ENCODE measurements at places on chromosomes 6 and 20.

DNA sequence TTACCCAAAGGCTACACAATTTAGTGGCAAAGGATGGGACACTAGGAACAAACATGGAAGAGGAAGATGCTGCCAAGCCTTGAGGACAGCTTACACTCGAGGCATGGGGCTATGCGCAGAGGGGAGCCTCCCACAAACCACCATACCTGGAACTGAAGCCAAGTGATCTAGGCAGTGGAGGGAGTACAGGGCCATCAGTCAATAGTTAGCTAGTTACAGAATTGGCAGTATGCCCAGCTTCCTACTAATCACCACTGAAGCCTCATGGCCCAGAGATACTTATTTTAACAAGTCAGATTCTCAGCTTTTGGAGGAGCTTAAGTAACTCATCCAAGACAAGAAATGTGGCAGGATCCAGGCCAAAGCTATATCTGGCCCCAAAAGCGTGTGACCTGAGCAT is 226.6 kb upstream of the MOCS1 start:
- no peak for DNase-seq

DNA sequence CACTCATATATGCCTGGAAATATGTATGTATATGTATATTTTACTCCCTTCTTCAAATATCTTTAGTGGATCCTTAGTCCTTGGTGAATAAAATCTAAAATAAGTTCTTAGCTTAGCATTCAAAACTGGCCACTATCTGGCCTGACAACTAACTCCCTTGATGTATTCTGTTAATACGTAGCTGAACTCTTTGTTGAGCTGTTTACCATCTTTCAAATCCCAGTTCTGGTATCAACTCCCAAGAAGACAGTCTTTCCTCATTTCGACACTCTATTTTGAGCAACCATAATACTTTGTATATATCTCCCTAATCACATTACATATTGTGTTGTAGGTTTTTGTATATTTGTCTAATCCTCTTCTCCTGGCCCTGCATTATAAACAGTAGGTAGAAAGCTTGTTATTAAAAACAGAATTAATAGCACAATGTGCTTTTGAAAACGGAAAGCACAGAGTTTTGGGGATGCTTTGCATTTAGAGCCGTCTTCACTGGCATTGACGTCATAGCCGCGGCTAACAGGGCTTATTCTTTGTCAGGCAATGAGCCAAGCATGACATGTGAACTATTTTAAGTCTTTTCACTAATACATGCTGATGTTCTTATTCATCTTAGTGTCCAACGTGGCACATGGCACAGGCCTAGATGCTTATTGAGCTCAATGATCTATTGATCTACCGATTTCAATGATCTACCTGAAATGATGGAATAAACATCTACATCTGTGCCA is 47.2 kb upstream of the CCN2 start:
- no peak for DNase-seq

- no peak for DNase-seq
These were observed 165.7 kb downstream of the ERMARD start for GRCh38 chr6:169917153-169917552.

DNA sequence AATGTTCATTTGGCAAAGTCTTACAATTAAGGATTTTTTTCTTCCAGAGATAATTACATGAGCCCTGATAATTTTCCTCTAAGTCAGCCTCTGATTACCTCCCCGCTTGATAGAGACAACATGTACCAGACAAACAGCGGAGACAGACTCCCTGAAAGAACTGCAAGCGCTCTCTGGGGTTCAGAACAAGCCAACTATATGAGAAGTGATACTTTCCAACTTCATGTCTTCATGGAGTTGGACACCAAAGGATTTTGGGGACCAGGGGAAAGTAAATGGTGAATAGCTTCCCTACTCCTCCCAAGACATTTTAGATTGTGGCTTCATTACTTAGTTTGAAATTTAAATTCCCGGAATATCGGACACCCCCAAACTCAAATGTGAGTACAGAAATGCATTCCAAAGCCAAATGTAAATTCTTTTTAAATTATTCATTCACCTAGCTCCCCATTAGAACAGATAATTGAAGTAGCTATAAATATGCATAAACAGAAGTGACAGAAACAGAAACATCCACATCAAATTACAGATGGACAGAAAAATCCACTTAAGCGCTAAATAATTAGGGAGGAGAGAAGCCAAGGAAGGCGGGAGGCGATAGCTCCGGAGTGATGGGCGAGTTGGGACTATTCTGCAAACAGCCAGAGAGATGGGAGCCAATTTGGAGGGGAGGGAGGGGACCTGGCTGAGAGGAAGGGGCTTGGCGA is 129.7 kb upstream of the AKAP12 start:
- DNase-seq: no peak

DNA sequence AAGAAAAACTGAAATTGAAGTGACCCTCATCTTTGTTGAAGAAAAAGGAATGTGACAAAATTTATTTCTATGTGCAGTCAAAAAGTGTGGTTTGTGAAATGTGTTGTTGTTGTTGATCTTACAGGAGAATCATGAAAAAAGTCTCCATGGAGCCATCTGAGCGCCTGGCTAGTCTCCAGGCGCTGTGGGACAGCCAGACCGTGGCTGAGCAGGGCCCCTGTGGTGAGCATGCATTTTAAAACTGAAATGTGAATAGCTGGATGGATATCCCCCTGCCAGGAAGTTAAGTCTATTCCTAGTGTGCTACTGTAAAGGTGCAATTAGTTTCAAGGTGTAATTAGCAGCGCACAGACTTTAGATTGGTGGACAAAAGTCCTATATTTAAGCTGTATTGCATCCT is 170.6 kb downstream of the CARMIL1 start:
- no peak for DNase-seq

GRCh38 chr20:311609-312008 is 13.7 kb upstream of the SOX12 start:
- DNase-seq: no peak

- no peak for DNase-seq
These were observed 144.0 kb downstream of the PDE7B start for GRCh38 chr6:135995545-135995898.

DNA sequence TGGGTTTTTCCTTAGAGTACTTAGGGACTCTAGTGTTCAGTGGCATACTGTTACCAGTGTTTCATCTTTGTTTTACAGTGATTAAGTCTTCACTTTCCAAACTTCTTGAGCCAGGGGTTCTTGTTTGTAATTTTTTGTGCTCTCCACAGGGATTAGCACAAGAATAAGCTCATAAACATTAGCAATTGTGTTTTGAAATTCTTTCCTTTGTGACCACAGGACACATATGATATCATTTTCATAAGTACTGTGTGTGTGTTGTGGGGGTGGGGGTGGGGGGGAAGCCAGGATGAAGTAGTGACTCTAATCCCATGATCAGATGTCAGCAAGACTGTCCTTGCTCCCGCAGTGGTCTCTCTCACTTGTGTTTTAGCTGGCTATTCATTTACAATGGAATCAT is 101.5 kb upstream of the SCP2D1 start:
- DNase-seq: no peak

DNA sequence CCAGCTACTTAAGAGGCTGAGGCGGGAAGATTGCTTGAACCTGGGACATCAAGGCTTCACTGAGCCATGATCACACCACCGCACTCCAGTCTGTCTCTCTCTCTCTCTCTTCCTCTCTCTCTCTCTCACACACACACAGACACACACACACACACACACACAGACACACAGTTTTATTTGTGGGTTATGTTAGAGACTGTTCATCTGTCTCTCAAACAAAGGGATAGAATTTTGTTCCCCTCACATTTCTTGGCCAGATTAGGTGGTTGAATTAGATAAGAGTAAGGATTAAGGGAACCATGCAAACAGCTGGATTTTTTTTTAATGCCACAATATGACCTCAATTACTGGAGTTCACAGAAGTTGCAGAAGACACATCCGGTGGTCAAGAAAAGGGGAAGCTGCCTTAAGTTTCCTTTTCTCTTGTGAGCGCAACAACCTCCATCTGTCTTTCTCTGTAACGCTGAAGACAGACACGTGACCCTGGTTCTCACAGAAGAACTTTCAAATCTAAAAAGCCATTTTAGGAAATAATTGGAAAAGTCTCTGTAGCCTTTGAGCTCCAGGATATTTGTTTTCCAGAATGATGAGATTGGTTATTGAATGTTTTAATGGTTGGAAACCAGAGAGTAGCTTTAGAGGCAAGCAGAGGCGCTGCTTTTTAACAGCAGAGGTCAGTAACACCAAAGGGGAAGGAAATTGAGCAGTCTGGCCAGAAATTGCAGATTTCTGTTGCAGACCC is 32.9 kb upstream of the LGSN start:
- peak; percentile 88 for DNase-seq

- DNase-seq: no peak
These were observed 76.8 kb upstream of the SYNDIG1 start for GRCh38 chr20:24392612-24393011.

GRCh38 chr6:41625442-41625841 is 12.8 kb upstream of the MDFI start:
- no peak for DNase-seq

GRCh38 chr20:39946931-39947330 is 742.1 kb downstream of the MAFB start:
- DNase-seq: no peak

- no peak for DNase-seq
These were observed 57.4 kb upstream of the CEP85L start for GRCh38 chr6:118708744-118709143.

DNA sequence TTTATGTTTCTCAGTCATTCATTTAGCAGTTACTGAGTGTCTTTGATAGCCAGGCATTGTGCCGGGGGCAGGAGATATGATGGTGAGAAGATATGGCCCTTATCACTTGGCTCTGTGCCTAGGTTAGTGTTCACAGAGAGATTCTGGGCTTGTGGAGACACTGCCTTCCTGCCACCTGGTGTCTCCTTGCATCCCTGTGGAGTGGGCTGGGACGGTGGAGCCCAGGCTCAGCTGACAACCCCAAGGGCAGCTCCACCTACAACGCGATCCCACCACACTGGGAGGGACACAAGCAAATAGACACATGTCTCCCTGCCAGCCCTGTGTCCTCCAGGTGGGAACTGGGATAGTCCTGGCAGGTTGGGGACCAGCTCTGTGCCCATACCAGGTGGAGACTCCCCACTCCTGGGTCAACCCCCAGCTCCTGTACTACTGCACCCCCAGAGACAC is 30.3 kb upstream of the VEGFA start:
- DNase-seq: no peak

DNA sequence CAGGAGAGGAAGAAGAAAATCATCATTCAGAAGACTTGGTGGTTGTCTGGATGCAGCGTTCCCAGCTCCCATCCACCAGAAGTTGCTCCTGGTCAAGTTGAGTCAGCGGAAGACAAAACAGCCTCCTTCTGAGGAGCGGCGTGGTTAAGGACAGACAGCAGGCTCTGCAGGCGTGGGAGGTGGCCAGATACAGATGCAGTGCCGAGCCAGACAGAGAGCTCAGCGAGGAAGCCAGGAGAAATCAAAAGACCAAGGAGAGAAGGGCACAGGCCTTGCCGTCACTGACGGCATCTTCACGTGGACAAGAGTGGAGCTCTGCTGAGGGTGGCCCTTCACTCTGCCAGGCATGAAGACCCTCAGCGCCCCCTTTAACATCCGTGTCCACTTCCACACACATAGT is 158.5 kb downstream of the THBS2 start:
- DNase-seq: no peak

GRCh38 chr6:90294989-90295853 is 1.4 kb downstream of the BACH2 start:
- DNase-seq: no peak

GRCh38 chr20:20498076-20498861 is 130.4 kb downstream of the INSM1 start:
- no peak for DNase-seq

- DNase-seq: no peak
These were observed 159.6 kb upstream of the RNF24 start for GRCh38 chr20:4174909-4175308.

- DNase-seq: no peak
These were observed 24.7 kb downstream of the KCNK17 start for GRCh38 chr6:39289490-39289889.

DNA sequence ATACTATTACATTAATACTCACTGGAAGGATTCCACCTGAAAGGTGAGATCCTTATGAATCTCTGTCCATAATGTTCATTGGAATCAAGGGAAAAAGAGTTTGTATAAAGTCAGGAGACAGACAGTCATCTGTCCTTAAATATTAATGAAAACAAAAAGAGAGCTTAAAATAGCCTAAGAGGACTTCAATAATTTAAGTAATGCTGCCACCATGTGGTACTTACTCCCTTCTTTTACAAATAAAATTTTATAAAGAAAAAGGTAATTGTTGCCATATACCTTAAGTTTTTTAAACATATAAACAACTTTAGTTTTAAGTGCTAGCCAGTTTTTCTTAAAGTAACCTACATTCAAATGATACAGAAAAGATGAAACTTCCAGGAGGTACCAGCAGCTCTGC is 5.1 kb downstream of the BLOC1S5 start:
- DNase-seq: no peak

DNA sequence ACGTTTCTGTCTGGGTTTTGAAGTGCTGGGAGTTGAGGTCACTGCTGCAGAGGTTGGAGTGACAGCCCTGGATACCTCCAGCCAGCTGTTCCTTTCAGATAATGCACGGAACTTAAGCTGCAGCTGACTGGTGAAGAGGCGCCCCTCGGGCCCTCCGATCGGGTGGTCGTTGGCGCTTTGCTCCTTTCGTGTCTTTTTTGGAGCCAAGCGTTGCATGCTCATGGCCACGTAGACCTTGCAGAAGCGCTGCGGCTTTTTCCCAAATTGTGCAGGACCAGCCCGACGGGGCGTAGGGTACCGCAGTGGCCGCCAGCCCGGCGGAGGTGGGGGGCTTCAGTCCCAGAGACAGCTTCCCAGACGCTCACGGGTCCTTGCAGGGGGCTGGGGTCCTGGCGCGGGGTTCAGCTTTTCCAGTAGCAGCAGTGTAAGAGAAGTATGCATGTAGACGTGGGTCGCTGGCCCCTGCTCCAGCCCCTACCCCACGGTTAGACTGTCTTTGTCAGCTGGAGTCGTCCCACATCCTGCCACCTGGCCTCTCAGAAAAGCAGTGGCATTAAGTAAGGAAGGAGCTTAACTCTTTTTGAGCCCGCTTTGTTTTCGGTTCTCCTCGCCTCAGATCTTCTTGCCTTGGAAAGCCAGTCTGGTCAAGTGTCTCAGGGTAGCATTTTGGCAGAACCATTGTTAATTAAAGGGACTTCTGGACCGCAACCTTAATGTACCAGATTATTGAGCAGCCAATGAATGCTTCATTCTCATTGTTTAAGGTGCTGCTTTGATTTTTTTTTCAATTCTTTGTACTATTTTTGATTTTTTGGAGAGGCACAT is 838 bp downstream of the TNFAIP3 start:
- no peak for DNase-seq

GRCh38 chr20:32924781-32925180 is 66.1 kb downstream of the EFCAB8 start:
- no peak for DNase-seq

DNA sequence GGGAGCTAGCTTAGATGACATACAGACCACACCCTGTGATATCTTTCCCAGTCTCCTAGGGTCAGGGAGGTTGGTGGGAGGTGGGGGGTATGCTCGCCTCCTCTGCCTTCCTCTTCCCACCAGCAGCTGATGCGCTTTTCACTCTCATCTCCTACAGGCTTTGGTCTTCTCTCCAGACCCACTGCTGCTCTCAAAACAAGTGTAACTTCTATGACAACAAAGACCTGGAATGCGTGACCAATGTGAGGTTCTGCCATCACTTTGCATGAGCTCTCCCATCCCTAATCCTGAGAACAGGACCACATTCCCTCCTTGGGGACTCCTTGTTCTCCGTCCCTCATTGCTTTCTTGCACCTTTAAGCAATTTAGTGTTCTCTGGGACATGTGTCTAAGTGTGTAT is 2.7 kb downstream of the CTSA start:
- DNase-seq: no peak
